ENCODE measurements at places on chromosomes 12 and 14.
A peak's percentile ranks its signal among the peaks of the same experiment; 100 is the strongest.

DNA sequence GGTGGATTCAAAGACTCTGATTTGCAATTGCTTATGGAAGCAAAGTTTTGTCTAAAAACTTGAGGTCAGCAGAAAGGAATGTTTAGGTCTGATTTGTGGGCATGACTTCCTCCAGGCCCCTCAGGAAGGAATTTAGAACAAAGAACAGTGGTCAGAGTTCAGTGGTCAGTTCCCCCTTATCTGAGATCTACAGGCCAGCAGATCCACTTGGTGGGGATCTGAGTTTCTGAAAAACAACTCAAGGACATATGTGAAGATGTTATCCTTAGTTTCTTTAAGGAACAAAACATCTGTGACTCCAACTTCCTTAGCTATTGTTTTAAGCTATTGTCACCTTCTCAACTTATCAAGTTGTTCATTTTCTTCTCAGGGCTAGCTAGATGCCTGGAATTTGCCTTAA, 28.0 kb upstream of the NAA30 start:
- DNase-seq = no peak

DNA sequence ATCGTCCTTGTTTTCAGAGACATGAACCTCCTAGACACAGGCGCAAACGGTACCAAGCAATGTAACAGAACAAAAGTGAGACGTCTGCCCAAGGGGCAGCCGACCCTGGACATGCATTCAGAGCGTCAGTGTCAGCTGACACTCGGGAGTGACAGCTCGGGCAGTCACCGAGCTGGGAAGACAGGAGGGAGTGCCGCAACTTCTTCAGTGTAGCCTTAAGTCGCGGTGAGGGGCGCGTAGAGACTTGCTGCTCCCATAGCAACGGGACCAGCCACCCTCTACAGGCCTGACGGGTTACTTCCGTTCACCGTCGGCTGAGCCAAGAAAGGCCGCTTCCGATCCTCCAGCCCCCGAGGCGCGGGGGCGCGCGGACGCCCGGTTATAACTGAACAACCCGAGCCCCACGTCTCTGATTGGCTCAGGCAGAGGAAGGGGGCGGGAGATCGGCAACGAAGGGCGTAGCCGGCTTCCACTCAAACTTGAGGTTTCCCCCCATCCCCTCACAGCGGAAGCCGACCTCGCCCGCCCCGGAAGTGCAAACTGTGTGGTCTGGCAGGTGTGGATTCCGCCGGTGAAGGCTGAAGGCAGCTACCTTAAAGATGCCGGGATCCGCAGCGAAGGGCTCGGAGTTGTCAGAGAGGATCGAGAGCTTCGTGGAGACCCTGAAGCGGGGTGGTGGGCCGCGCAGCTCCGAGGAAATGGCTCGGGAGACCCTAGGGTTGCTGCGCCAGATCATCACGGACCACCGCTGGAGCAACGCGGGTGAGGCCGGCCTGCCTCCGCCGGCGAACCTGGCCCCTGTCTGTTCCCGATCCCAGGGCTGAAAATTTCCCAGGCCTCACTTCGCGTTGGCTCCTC, at the start of gene EIF2B2:
Gene EIF2B2 (plus strand): TSS at position 530 of the 858 bp plus-strand sequence. CDS start 70 bp downstream, at position 600.
- DNase-seq = peak; percentile 98

DNA sequence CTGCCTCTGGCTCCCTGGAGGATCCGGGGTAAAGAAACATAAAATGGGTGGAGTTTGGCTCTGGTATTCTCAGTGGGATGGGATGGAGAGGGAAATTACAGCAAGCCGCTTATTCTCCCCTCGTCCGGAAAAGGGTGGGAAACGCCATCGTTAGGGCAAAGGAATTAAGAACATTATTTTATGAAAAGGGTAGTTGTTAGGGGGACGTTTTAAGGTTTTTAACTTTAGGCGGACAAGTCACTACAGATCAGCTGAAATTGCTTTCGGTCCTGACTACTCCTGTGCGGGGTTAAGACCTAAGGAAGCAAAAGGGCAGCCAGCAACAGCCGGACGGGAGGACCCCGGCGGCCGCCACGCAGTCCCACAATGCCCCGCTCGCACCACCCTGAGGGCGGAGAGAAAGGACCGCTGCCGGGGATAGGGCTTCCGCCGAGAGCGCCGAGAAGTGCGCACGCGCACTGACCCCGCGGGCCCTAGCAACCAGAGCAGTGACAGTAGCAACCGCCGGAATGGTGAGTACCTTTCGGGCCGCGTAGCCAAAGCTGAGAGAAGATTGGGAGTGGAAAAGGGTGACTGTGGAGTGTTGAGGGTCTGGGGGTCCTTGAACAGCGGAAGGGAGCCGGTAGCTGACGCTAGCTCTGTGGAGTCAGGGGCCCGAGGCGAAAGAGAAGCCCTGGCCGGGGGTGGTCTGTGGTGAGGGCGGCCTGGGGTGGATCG, at the start of gene DNAL1:
Gene DNAL1 (plus strand): TSS at position 456 of the 717 bp plus-strand sequence. CDS start 54 bp downstream, at position 510.
- peak; percentile 88 for DNase-seq

DNA sequence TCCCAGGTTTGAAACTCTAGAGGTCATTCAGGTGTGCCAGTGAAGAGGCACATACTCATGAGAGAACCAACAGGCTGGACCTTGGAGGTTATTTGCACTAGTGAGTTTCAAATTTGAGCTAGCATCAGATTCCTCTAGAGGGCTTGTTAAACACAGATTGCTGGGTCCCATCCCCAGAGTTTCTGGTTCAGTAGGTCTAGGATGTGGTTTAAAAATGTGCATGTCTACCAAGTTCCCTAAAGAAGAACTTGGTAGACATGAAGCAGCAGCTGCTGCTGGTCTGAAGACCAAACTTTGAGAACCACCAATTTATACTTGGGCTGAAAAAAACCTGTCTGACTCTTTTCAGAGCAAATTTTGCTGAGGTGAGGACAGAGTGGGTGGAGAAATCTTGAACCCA, 61.7 kb downstream of the SUSD6 start:
- no peak for DNase-seq

- no peak for DNase-seq
Observed at GRCh38 chr12:51397670-51398069, 6.5 kb upstream of the GALNT6 start.

DNA sequence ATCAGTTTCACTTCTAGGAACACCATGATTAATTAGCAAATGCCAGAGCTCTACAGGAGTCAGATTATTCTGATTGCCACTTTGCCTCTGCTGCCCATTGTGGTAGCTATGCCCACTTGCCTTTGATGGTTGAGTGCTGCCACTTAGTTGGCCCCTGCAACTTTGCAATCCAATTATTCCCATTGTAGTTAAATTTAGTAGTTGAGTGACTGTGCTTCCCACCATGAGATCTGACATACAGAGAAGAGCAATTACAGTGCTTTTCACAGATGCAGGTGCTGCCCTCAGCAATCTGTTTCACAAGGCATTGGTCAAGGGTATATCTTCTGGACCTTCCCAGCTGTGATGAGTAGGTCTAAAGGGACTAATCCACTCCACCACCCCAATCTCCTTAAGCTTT, 468.4 kb upstream of the RGS6 start:
- no peak for DNase-seq

- DNase-seq = no peak
Observed at GRCh38 chr14:57875296-57875695, 9.4 kb upstream of the SLC35F4 start.

GRCh38 chr12:22856178-22856577, 231.2 kb downstream of the ETNK1 start:
- DNase-seq = no peak

DNA sequence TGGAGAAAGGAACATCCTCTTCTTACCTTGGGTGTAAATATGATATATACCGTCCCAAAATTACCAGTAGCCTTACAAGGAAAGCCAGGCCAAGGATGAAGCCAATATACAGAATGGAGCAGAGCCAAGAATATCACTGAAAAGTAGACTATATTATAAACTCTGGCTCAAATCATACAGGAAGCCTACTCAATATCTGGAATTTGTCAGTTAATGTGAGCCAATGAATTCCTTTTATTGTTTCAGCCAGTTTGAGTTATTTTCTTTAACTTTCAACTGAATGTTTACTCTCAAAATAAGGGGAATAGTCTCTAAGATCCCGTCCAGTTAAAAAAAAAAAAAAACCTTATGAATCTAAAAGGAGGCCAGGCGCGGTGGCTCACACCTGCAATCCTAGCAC, 9.8 kb upstream of the DENND5B start:
- DNase-seq = no peak

DNA sequence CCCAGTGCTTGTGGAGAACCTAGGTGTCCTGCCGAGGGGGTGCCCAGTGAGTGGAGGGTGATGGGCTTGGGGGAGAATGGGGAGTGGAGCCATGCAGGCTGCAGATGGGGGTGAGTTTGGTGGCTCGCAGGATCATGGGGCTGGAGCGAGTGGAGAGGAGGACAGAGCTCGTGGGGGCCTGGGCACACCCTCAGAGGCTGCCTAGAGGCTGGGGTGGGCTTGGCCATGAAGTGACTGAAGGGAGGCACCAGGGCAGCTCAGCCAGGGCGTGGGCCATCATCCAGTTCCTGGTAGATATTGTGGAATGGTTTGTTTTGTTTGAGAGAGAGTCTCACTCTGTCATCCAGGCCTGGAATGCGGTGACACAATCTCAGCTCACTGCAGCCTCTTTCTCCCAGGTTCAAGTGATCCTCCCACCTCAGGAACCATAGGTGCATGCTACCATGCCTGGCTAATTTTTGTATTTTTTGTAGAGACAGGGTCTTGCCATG, 43.4 kb upstream of the AMN start:
- DNase-seq = no peak

DNA sequence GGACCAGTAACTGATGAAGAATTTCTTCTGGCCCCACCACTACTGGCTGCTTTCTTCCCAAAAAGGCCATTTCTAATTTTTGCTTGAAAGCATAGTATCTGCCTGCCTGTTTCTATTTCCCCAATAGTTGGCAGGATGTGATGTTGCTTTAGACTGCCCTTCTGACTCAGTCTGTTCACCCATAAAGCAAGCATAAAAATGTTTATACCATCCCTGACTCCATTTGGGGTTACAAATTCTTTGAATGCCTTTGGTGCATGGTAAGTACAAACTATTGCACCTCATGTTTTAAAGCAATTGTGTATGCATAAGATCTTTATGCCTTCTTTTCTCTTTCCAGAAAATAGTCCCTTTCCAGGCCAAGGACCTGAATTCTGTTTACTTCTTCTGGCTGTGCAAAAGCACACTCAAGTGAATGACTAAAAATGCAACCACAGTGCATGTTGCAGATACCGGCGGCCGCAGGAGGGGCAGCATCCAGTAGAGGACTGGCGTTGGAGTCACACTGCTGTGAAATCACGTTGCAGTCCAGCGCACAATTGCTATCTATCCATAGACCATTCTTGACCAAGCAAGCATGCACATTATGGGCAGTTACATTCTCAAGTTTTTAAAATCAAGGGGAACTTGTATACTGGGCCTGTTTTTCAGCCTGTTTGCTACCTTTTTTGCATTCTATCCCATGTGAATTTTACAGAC, 82.4 kb downstream of the SLC5A8 start:
- no peak for DNase-seq

- no peak for DNase-seq
Observed at GRCh38 chr12:60977966-60978365, 1282.2 kb upstream of the USP15 start.

GRCh38 chr14:60266021-60266937, 17.3 kb downstream of the PPM1A start:
- DNase-seq = no peak

DNA sequence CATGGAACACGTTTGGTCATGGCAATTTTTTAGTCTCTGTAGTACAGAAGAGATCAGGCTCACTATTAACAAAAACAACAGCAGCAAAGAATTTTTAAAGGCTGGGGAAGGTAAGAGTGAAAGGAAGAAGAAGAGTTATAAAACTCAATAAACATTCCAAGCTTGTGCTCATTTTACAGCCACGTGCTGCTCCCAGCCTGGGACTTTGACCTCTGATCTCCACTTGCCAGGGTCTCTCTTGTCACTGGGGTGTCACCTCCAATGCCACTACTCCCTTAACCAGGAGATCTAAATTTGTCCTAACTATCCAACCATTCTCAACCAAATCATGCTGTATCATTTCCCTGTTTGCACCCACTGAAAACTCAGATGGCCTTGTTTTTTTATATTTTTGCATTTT, 605.1 kb downstream of the VRK1 start:
- no peak for DNase-seq

DNA sequence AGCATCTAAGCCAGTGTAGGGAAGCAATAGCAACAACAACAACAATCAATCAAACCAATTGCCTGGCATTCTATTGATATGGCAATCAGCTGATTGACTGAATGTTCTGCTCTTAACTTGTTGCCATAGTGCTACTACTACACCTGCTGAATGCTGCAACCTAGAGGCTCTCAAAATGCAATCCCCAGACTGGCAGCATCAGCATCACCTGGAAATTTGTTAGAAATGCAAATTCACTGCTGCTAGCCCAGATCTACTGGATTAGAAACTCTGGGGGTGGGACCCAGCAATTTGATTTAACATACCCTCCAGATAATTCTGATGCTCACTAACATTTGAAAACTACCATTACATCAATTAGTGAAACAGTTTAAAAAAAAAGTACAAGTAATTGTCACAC, 363.6 kb downstream of the SNAPC1 start:
- no peak for DNase-seq

- no peak for DNase-seq
Observed at GRCh38 chr14:38646391-38646790, 390.5 kb upstream of the CLEC14A start.

DNA sequence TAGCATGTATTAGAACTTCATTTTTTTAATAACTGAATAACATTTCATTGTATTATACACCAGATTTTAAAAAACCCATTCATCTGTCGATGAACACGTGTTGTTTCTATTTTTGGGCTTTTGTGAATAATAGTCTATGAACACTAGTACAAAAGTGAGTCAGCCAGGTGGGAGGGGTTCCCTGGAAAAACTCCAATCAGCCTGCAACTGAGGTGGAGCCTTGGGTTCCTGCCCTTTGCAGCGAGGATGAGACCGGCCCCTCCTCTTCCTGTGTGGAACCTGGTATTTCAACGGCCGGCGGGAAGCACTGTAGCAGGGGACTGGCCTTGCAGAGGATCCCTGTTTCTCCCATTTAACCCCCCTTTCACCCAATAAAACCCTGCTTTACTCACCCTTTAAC, 56.1 kb downstream of the LMNTD1 start:
- DNase-seq = no peak

- DNase-seq = no peak
Observed at GRCh38 chr14:95495076-95495475, 21.4 kb downstream of the SYNE3 start.

GRCh38 chr14:35341751-35342488, 49.7 kb downstream of the PSMA6 start:
- DNase-seq = no peak

GRCh38 chr12:57430112-57430930, 522 bp downstream of the R3HDM2 start:
- DNase-seq = peak; percentile 33

DNA sequence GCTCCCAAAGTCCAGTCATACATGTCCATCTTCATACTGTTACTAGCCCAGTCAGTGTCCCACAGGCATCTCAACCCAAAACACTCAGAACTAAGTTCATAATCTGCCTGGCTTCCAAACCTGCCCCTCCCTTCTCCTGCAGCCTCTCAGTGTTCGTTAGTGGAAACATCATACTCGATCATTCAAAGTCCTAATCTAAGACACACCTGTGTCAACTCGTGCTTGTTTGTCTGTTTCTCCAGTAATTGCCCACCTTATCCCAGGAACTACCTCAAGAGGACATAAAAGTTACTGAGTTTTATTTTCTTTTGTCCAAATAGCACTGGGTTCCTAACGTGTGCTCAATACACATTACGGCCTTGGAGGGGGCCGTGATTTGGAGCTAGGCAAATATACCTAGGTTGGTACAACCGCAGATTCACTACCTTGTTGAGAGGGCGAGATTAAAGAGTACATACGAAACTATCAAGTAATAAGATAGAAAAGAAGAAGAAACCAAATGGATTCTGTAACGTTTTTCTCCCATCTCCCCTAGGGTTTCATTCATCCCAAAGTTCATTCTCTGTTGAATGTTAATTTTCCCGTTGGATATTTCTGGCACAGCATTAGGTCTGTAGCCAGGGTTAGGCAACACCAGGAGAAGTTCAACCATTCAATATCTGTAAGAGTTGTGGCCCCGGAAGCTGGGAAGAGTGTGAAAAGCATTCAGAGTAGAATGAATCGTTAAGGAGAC, 3.2 kb downstream of the RNASE8 start:
- no peak for DNase-seq

Measured in activated T-cell treated with anti-CD3 and anti-CD28 coated beads for 1 hour (primary cell).